ENCODE measurements at places on chromosomes 7 and 10. TPM values are rescaled to one million over a fixed set of nuclear protein-coding genes. Genes with fewer than 3 reads are reported as not detected.

DNA sequence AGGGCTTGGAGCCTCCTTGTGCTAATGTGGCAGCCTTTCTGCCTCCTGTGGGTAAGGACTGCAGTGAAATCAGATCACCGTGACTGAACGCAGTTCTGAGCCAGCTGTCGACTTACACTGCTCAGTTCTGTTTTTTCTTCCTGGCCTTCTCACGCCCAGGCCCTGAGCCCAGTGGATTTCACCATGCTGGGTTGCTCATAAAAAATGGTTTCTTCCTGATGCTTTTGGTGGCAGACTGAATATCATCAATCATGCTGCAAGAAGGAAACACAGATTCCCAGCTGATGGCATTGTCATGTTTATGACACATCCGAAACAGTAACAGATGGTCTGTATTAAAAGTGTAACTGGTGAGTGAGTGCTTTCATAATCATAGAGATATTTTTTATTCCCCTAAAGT is 389.6 kb downstream of the GALNT17 start:
- DNase-seq = no peak

DNA sequence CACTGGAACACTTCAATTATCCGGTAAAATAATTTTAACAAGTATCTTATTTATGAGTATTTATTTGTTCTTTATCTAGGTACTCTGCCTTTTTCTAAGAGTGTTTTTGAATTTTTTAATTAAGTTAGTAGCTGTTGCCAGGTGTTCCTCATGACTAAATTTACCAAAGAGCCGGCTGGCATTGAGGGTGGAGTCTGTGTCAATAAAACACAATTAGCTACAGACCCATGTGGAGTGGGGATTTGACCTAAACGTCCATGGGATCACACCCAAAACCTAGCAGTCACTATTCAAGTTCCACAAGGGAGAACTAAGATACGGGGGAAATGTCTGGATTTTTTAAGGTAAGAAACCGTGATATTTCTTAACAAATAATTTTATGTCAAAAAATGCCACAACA is 9.8 kb downstream of the SLC16A12 start:
- DNase-seq = no peak

GRCh38 chr7:36280840-36281812 is 108.5 kb upstream of the ANLN start:
- DNase-seq = no peak

DNA sequence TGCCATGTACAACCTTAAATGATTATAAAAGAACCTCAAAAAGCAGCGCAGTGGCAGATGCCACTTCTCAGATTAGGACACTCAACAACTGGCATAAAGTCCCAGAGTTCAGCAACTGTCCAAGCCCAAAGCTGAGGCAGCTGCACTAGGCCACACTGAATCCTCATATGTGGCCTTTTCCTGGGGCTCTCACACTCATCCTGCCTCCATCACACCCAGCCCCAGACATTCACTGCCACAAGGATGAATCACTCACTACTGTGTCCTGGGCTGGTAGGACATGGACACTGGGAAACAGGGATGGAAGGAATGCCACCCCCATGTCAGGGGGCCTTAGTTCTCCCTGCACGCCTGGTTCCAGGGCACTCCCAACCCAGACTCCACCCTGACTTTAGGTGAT is 547.7 kb downstream of the TNS3 start:
- no peak for DNase-seq

DNA sequence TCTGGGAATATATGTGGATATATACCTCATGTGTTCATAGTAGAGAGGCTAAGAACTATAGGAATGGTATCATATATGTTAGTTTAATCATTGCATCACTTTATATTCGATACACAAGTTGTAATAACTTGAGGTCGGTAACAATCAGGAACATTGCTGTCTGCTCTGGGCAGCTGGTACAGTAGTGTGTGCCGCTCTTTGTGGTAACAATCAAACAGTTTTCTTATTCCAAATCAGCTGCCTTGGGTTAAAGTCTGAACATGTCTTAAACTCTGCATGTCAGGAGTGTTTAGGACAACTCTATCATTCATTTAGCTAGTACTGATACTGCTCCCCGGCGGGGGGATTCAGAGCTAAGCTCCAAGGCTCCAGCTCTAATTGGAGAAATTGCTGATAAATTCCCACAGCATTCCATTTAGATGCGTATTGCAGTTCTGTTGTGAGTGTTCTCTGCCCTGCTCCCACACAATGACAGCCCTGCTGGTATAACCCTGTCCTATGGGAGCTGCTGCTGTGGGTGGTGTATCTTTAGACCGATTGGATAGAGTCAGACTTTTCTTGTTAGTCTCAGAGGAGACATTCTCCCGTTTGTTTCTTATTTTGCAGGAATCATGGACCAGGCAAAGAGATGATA is 707.5 kb upstream of the FZD8 start:
- DNase-seq = no peak

DNA sequence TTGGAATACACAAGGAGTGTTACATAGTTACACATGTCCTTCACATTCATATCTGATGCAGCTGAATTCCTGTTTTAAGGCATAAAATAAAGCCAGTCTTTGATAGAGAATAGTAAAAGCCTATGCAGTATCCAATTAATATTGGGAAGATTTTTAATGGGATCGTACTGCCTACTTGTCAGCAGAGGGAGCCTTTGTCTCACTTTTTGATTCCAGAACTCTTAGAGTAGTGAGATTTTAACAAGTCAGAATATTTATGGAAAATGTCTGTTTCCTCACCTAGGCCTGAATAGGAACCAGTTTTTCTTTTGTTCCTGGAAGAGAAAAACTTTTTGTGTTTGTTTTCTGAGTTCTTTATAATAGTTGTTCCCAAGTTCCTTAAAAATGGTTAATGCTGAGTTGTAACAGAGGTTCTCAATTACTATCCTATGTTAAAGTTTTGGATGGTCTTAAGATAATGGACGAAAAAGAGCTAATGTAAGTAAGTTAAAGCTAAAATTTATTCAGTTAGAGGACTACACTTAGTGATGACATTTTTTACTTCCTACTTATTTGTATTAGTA is 114.0 kb downstream of the BBS9 start:
- DNase-seq = peak; percentile 53

- DNase-seq = no peak
Measured at GRCh38 chr10:13115832-13116803, 16.2 kb downstream of the OPTN start.

GRCh38 chr10:74877898-74878297 is 51.5 kb downstream of the KAT6B start:
- DNase-seq = no peak

GRCh38 chr10:14953424-14954000 is 384 bp downstream of the DCLRE1C start:
- no peak for DNase-seq

GRCh38 chr7:29563590-29564495 is at the start of gene PRR15:
Gene PRR15, plus strand, starts transcription at chr7:29563835. Its CDS starts 2,495 bp downstream, at chr7:29566330.
- no peak for DNase-seq

DNA sequence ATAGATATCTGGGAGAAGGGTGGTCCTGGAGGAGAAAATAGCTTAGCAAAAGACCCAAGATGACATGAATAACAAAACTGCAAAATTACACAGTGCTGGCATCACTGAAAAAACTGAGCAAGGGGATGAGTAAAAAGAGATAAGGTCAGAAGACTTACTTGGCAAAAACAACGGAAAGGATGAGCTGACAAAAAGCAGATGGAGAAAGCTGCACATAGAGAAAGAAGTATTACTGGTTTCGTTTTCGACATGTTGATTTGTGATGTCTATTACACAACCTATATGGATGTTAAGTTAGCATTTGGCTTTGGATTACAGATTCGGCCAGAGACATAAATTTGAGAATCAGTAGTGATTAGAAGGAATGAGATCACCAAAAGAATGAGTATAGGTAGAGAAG is 132.1 kb downstream of the MACC1 start:
- no peak for DNase-seq

DNA sequence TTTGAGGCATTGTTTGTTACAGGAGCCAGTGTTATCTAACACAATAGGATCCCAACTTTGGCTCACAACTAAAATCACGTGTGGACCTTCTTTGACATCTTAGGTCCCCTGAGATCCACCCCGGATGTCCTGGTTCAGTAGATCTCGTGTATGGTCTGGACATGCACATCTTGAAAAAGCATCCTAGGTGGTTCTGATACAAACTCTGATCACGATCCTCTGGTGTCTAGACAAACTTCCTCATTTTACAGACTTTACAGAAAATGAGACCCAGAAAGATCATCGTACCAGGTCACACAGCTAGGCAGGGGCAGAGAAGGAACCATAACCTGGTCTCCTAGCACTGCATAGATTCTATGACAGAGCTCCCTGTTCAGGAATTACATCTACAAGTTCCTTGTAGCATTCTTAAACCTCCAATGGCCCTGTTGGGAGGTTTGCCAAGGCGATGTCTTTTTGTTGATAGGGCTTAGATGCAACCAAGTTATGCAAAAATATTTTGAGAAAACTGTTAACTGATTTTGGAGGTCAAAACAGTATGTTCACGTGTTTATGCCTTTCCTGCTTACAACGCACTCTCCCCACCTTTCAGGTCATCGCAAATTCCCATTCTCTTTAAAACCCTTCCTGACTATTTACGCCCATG is 30.8 kb upstream of the CHST15 start:
- no peak for DNase-seq

- no peak for DNase-seq
Measured at GRCh38 chr7:123041101-123041500, 45.6 kb upstream of the TAS2R16 start.

DNA sequence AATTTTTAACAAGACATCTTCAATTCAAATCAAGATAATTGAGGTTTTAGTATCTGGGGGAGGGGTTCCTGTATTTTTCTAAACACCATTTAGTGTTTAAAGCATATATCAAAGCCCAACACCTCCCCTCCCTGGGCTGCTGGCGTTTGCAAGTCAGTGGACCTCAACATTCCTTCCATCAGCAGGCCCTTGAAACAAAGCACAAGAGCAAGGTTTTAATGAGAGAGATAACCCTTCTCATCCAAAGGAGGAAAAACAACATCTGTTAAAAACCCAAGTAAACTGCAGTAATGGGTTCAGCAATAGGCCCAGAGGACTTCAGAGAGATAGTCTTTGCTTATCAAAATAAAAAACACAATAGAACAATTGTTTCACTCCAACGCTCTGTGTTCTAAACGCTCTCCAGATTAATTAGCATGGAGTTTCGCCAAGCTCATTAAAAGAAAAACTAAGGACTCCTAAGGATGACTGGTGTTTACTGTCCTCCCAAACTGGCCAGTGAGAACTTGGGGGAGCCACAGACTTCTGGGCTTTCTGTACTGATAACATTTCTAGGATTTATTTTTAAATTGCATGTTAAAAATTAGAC is 2.5 kb downstream of the JCAD start:
- no peak for DNase-seq

- no peak for DNase-seq
Measured at GRCh38 chr10:49562893-49563292, 24.0 kb upstream of the ERCC6 start.

- DNase-seq = no peak
Measured at GRCh38 chr10:57094083-57094482, 733.0 kb upstream of the ZWINT start.

DNA sequence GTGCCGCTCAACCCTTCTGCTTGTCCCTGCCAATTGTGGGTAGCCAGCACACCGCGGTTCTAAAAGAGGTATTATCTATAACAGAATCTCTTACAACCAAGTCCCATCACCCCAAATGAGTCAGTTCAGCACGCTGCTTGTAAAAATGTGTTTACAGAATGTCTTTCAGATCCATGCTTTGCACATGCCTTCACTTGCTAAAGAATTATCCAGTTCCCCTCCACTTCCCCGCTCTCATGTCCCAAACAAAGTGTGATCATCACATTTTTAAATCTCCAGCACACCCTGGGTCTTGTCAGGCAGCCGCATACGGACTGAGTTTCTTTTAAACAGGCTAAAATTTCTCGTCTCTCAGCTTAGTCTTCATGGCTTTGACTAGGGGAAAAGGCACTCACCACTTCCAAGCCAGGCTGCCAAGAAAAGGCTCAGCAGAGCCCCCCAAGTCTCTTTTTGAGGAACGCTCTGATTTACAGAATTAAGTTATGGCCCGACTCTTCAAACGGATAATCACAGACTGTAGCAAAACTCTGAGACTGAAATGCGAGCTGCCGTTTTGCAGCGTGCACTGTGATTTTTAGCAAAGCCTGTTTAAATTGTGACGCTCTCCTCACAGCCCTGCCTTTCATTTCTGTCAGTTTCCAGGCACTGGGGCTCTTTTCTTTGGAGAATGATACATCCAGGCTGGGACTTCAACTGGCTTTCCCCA is 29.8 kb upstream of the FGFR2 start:
- no peak for DNase-seq

DNA sequence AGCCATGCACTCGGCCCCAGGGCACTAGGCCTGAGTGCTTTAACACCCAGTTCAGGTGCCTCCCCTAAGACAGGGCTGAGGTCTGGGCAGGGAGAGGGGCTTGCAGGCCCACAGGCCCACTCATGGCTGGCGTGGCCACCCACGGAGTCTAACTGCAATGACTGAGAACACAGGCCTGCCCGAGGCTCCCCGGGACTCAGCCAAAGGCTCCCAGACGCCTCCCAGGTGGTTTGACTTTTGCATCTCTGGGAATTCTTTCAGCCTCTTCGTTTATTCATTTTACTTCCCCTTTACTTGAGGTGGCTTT is 37.3 kb downstream of the PTPRN2 start:
- no peak for DNase-seq

DNA sequence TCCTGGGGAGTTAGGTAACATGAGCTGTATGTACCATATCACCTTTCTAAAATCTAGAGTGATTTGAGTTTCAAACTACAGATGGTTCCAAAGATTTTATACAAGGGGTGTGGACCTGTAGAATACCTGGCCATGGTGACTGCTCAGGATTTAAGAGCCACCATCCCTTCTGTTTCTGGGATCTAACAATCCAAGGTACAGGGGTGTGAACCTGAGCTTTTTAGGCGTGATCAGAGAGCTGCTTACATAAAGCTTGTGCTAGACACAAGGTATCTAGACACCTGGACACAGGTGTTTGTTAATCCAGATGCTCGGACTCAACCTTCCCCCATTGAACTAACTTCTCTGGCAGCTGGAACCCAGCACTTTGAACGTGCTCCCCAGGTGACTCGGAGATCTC is 516.4 kb downstream of the RPS24 start:
- no peak for DNase-seq

DNA sequence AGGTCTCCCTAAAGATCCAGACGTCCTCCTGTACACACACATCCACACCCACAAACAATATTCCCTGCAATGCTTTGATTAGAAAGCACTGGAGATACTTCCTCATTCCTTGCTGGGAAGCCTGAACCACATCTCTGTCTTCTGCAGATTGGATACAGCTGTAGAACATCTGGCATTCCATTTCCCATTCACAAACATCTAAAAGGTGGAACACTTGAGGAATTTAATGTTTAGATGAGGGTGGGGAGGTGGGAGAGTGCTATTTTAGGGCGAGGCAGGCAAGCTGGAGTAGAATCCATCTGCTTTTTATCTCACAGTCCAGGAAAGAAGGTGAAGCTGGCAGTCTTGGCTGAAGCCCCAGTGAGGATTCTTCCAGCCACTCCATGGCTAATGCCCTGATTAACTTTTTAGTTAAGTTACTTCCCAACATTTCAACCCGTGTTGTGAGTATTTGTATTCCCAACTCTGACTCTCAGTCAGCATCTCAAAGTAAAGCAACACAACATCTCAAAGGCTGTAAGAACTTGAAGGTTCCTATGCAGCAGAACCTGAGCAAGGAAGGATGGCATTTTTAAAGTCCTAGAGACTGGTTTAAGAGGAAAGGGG is 46.1 kb downstream of the CYTH3 start:
- DNase-seq = no peak

DNAJB12 gene
- total RNA-seq = 7.0 TPM

PTPN20 gene
- 21.1 TPM for total RNA-seq
